ENCODE measurements at places on chromosomes 5 and 9.

- DNase-seq, result no peak
These were observed 73.6 kb upstream of the RPS23 start for GRCh38 chr5:82351754-82352145.

GRCh38 chr9:121562301-121562700 lies 62.7 kb upstream of the GGTA1 start:
- no peak for DNase-seq

GRCh38 chr9:33159777-33160127 lies 7.4 kb downstream of the B4GALT1 start:
- peak; percentile 53 for DNase-seq

DNA sequence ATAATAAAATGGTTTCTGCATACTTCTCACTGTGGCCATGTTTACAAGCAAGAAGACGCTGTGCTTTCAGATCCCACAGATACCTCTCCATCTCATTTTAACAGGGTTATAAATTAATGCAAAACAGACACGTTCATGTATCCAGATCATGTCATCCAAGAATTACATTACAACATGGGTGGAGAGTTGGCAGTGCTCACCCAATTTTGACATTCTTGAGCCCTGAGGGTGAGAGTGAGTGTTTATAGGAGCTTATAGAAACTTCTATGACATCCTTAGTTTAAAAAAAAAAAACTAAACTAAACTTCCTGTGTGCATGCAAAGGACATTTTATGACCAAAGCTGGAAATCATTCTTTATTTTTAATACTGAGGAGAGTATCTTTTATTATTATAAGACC lies 9.1 kb downstream of the PRKACG start:
- DNase-seq, result no peak

GRCh38 chr9:31840702-31841101 lies 543.7 kb upstream of the ACO1 start:
- DNase-seq, result no peak
